Left lung (tissue), 14 donors: ENCODE measurements at places on chromosomes 13 and 19. TPM values are rescaled to one million over a fixed set of nuclear protein-coding genes. Genes with fewer than 3 reads are reported as not detected.

Gene REEP6
- 3.6 TPM for polyA plus RNA-seq

- peak; percentile 96 for DNase-seq
Measured at GRCh38 chr19:7197760-7198696, 96.2 kb downstream of the INSR start.

GRCh38 chr19:19655051-19655594, 8.4 kb downstream of the ATP13A1 start:
- no peak for DNase-seq

DNA sequence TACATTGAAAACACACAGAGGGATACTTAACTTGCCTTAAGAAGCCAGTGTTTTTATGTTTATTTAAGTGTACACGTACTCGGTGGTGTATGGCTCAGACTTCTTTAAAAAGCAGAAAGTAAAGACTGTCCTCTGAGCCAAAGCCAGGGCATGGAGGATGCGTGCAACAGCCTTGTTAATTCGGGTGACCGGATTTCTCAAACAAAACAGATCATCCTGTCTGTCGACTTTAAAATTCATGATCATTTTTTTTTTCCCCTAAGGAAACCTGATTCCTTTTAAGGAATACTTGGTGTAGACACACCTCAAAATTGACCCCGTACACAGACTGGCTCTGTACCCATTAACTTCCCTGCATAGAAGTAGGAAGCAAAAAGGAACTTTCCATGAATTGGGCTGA, 124.7 kb upstream of the RNF113B start:
- DNase-seq, result no peak

DNA sequence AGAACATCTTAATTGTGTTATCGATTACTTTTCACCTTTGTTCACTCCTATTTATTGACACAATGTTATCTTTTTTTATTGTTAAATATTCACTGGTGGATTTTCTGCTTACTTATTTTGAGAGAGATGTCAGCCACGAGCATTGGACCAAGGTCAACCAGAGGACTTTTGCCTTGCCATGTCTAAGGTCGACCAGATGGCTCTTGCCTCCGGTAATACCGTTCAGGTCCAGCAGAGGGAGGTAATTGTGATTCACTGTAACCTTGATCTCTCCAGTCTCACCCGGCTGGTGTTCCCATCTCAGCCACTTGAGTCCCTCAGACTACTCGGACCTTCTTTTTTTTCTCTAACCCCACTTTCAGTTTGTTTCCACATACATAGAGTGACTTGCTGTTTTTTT, 1438.1 kb downstream of the UQCRFS1 start:
- DNase-seq, result no peak

Gene ZNF175
- polyA plus RNA-seq, result 18.7 TPM

Gene F10
- polyA plus RNA-seq, result 13.1 TPM

DNA sequence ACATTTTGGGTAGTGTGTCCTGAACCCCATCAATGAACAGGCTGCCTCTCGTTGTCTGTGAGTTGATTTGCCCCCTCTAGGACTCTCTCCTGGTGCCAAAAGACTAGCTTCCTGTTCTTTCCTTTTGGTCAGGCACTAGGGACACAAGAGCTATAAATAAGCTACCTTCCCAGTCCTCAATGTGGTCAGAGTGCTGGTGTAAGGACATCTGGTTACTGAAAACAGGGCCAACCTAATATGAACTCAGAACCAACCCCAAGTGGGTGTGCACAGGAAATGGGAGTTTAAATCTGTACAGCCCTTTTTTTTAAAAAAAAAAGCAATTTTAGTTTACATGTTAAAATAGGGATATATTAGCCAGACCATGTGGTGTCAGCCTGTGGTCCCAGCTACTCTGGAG, 129.2 kb downstream of the ZIC5 start:
- no peak for DNase-seq

DNA sequence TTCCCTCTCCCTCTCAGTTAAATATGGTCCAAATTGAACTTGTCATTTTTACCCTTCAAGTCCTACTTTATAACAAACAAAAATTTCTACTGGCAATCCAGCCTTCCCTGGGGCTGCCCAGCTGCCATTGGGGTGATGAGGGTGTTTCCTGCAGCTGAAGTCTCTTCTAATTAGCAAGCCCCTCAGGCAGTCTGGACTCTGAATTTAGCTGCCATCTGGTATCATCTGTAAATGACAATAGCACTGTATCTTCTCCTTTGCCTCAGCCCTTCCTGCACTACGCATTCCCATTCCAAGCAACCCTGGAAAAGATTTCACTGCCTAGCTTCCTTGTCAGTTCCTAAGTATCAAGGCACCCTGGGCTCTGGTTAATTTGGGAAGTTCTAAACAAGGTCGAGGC, 331.1 kb upstream of the KLF12 start:
- DNase-seq, result no peak

GRCh38 chr13:36059321-36059720, 71.9 kb downstream of the DCLK1 start:
- no peak for DNase-seq

DNA sequence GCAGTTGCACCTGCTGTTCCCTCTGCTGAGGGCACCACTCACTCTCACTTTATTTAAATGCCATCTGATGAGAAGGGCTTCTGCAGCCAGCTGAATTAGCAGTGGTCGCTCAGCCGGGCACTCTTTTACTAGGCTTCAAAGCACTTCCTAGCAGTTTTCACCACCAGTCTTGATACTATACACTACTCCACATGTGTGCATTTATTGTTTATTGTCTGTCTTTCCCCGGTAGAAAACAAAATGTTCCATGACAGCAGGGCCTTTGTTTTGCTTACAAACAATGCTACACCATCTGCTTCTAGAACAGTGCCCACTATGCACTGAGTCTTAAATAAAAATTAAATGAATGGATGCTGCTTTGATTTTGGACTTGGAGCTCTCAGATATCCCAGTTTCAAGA, 404.9 kb downstream of the FGF14 start:
- DNase-seq, result no peak

Gene CEBPA
- polyA plus RNA-seq, result 18.0 TPM

Gene CGB3
- polyA plus RNA-seq, result not detected

GRCh38 chr13:99018418-99019180, 40.7 kb upstream of the DOCK9 start:
- DNase-seq, result no peak

- no peak for DNase-seq
Measured at GRCh38 chr13:78722700-78723099, 63.7 kb upstream of the OBI1 start.

Gene EXOC3L2
- polyA plus RNA-seq, result 2.4 TPM

GRCh38 chr13:108283110-108283509, 13.6 kb downstream of the TNFSF13B start:
- DNase-seq, result no peak

Gene RABAC1
- polyA plus RNA-seq, result 72.3 TPM

DNA sequence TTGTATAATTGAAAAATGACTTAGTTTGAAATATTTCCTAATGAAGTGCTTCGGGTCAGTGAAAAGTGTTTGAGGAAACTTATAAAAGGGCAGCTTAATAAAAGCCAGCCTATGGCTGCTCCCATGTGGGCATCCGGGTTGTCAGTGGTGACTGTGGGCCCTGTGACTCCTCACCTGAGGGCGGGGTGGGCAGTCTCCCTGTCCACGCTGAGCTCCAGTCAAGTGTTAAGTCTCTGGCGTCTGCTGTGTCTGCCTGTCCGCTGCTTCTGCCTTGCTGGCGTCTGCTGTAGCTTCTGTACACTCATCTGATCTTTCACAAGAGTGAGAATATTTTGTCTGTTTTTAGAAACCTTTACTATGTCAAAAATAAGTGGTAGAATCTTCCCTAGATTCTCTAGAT, 7.1 kb downstream of the LAMP1 start:
- no peak for DNase-seq

DNA sequence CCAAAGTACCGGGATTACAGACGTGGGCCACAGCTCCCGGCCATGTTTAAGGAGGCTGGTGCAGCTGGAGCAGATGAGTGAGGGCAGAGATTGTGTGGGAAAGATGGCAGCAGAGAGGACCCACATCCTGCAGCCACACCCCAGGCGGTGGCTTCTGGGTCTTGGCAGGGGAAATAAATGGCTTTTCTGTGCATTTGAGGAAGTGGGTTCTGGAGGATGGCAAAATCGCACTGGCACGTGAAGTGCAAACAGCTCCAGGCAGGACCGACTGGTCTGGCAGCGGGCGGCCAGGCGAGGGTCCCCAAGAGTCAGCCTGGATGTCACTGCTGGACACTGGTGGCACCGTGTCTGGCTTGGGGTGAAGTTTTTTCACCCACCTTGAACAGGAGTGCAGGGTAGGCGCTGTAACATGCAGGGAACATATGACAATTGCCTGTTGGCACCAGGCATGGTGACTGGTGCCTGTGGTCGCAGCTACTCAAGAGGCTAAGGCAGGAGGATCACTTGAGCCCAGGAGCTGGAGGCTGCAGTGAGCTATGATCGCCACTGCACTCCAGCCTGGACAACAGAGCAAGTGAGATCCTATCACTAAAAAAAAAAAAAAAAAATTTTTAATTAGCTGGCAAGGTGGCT, 8.4 kb downstream of the B3GNT3 start:
- peak; percentile 53 for DNase-seq

DNA sequence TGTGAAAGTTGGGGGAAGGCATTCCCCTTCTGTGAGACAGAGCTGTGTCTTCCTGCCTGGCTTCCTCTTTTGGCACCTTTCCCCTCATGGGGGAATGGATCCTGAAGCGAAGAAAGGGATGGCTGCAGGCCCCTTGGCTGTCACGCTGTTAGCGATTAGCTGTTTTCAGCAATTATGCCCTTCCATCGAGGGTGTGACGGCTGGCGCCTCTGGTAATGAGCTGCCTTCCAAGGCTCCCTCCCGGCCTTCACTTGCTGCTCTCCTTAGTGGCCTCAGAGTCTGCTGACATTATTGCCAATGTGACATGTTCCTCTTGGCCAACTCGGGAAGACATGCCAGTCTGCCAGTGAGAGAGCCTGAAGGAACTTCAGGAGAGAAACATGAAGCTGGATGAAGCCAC, 162.1 kb downstream of the ZIC5 start:
- DNase-seq, result no peak

DNA sequence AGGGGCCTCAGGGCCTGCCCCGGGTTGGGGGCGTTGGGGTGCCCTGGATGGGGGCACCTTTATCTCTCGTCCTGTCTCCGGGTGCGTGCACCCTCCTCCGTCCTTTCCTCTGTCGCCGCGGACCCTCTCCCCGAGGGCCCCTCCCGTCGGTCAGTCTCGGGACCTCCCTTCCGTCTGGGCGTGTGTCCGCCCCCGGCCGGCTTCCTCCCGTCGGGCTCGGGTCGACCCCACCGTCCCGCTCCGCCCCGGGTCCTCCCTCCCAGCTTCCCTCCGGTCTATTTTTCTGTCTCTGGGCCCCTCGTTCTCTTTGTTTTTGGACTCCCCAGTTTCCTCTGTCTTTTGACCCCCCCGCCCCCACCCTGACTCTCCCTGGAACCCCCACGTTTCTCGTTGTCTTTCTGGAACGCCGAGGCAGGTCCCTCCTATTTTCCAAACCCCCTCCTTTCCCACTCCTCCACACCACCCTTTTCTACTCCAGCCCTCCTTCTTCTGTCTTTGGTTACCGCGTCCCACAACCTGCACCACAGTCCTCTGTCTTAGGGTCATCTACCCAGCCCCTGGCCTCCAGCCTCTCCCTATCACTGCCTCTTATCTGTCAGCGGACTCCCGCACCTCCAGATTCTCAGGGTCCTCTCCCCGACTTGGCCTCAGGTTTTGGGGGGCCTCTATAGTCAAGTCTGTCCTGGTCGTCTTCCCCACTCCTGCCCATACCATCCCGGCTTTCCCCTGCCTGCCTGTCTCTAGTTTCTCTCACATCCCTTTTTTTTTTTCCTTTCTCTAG, 757 bp downstream of the EGLN2 start:
- peak; percentile 50 for DNase-seq

- DNase-seq, result peak; percentile 89
Measured at GRCh38 chr19:1082165-1082927, 12.8 kb downstream of the POLR2E start.

DNA sequence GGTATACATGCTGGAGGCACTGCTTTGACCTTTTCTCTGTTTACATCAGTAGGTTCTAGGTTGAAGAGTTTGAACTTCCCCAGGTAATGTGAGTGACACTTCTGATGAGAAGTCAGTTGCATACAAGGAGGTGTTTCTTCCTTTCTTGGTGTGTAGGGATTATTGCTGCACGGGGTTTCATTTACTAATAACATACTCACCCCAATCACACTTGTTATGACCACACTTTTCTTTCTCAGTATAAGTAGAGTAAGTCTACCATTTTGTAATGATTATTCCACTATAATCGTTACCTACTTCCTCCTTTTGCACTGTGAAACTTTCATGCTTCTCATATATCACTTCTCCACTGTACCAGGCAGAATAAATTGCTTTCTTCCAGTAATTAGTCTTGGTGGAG, 138.0 kb downstream of the TNFSF13B start:
- DNase-seq, result no peak

DNA sequence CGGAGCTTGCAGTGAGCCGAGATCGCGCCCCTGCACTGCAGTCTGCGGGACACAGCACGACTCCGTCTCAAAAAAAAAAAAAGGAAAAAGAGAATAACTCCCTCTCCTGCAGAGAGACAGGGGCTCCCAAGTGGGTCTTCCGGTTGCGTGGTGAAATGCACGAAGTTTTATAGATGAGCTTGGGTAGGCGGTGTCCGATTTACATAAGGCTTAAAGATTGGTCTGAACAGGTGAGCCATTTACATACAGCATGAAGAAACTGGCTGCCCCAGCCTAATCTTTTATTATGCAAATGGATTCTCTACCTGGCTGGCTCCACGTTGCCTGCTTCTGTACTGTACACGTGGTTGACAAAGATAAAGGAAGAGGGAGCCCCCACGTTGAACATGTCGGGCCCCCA, 19.5 kb downstream of the ADGRE2 start:
- DNase-seq, result no peak

Gene CYP2A7
- polyA plus RNA-seq, result 0.48 TPM

DNA sequence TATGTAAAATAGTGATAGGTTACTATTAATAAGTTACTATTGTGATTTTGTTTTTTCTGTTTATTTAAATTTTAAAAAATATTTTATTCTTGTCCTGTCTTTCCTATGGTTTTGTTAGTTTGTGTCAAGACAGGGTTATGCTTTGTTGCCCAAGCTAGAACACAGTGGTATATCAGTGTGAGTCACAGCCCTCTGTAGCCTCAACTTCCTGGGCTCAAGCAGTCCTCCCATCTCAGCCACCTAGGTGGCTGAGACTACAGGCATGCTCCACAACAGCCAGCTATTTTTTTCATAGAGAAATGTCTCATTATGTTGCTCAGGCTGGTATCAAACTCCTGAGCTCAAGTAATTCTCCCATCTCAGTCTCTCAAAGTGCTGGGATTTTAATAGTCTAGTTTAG, 99.5 kb downstream of the ZNF675 start:
- DNase-seq, result no peak

- DNase-seq, result peak; percentile 60
Measured at GRCh38 chr19:14442891-14443631, 10.0 kb downstream of the PKN1 start.

GRCh38 chr19:19480688-19481087, 34.7 kb downstream of the TSSK6 start:
- DNase-seq, result no peak

Gene KLK7
- polyA plus RNA-seq, result not detected

DNA sequence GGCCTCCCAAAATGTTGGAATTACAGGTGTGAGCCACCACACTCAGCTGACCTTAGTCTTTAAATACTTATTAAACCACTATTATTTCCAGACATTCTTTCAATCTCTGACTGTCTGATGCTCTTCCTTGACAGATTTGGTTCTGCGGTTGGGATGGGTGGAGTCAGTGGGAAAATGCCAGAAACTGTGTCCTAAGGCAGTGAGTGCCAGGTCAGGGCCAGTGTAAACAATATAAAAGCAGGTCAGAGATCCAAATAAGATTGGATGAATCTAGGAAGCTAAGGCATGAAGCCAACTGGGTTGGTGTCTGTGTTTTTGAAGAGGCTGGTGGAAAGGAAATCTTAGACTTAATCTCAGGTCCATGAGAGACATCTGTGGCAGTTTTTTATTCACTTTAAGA, 74.7 kb downstream of the KLF5 start:
- no peak for DNase-seq

Gene PDCD5
- 113 TPM for polyA plus RNA-seq
